NCI-H526 treated with DMSO at 0.1 percent for 48 hours (cell line): ENCODE measurements at places on chromosomes 11 and 22.
A peak's percentile ranks its signal among the peaks of the same experiment; 100 is the strongest.

DNA sequence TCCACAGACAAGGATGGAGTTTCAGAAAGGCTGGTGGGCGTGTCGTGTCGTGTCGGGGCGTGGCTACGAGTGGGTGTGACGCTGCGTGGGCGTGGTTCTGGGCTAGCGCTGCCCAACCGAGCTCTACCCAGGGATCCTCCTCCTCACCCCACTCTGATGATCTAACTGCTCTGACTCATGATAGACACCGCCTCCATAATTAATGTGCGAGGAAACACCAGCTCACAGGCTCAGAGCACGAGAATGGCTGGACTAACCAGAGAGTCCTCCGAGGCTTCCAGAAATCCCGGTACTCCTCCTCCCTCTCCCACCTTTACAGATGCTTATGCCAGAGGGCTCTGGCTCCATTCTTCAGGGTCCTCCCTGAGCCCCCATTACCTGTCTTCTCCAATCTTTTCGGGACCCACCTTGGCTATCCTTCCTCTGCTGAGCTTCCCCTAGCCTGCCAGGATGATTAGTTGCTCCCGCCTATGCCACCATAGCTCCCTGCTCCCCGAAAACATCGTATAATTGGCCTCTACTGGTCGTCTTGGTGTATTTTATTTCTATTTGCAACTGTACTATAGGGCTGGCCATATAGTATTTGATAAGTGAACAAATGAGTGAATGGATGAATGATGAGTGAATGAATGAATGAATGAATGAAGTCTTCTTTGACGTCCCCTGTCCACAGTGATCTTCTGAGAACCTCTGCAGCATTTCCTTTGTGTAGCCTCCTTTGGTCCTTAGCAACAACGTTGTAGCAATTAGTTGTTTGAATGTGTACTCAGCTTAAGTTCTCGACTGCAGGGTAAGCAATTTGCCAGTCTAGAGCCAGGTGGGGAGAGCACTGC is 21.7 kb downstream of the TMPRSS13 start:
- DNase-seq: peak; percentile 94

DNA sequence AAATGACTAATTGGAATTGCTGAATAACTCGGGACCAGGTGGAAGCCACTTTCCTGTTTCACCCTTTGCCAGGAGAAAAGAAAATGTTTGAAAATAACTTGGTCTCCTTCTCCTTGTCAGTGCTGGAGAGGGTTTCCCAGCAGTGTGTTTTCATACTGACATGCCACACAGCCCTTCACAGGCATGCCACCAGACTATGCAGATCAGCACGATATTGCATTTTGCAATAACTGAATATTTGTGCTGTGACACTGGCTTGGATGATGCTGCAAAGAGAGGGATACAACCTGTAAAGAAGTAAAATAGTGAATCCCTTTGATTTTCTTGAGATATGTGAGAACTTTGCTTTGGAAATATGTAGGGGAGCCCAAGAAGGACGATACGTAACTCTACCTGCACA is 200.0 kb upstream of the NAV2 start:
- no peak for DNase-seq

DNA sequence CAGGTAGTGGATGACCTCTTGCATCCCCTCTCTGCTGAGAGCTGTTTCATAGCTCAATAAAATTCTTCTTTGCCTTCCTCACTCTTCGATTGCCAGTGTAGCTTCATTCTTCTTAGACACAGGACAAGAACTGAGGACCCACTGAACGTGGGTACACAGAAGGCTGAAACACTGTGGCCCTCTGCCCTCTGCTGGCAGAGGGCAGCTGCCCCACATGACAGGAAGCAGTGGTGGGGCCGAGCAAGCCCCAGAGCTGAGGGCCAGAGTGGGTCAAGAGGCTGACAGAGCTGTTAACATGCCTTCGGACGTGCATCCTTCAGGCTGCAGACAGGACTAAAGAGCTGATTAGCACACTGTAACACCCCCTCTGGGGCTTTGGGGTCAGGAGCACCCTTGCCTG is 15.6 kb downstream of the SMC1B start:
- no peak for DNase-seq

DNA sequence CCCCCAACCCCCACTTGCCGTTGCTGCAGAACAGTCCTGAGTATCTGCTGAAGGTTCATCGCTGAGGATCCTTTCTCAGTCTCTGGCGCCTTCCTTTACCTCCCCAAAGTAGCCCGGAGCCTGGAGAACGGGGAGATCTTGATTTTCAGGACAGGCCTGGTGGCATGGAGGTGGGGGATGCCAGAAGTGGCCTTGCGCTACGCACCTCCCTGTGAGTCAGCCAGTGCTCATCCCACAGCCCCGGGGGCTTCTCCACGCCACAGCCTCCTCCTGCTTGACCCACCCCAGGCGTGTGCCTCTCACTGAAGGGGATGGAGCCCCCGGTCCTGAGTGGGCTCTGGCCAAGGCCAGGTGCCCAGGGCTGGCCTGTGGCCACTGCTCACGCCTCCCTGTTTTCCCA is 339.6 kb downstream of the TBC1D22A start:
- no peak for DNase-seq
